ENCODE measurements at places on chromosomes 13 and 19.
A peak's percentile ranks its signal among the peaks of the same experiment; 100 is the strongest.

- DNase-seq: peak; percentile 82
These were observed 16.3 kb downstream of the CILP2 start for GRCh38 chr19:19554074-19555023.

DNA sequence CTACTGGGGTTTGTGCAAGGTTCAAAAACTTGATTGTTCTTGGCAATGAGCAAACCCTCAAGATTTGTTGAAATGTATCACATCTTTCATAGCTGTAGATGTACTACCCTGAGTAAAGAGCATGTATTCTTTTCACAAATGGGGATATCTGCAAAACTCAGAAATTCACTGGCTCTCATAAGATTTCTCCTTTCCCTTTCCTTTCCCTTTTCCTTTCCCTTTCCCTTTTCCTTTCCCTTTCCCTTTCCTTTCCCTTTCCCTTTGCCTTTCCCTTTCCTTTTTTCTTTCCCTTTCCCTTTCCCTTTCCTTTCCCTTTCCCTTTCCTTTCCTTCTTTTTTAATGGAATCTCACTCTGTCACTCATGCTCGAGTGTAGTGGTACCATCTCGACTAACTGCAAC, 69.1 kb downstream of the FNDC3A start:
- DNase-seq: no peak

GRCh38 chr19:31908080-31908479, 437.3 kb upstream of the ZNF507 start:
- no peak for DNase-seq

DNA sequence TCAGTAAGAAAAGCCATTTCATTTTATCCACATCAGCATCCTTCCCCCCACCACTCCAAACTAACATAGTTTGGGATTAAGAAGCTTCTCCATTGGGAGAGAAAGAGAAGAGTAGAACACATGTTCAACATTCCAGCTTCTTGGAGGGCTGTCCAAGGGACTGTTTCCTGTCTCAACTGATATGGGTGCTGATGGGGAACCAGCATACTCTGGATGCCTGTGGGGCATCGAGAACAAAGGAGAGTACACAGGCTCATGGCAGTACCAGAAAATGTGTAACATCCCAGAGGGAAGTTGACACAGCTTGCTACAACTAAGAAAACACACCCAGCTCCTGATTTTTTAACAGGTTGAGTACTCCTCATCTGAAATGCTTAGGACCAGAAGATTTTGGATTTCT, 24.7 kb downstream of the SUCLA2 start:
- DNase-seq: no peak

- DNase-seq: no peak
These were observed 96.7 kb downstream of the RNASEH2B start for GRCh38 chr13:51006067-51006845.

DNA sequence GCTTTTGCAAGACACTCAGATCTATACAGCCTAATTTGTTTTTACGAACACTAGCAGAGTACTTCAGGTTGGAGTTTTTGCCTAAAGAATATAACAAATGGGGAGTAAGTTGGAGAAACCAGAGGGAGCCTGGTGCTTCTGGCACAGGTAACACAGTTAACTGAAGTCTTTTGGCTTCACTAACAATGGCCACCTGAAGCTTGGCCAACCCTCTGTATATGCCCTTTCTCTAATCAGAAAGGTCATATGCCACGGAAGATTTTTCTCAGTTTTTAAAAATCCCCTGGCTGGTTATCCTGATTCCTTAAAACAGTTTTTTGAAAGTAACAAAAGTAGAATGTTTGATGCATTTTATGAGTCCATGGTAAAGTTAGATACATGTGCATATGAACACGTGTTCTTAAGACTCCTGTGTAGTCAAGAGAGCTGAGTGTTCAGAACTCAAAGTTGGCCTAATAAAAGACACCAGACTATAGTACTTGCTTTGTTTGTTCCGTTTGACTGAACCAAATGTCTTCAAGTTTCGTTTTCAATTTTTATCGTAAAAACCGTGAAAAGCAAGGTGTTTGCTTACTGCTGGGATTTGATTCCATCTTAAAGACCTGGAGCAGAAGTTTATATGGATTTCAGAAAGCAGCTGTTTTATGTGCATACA, 137.5 kb downstream of the KCNRG start:
- no peak for DNase-seq

DNA sequence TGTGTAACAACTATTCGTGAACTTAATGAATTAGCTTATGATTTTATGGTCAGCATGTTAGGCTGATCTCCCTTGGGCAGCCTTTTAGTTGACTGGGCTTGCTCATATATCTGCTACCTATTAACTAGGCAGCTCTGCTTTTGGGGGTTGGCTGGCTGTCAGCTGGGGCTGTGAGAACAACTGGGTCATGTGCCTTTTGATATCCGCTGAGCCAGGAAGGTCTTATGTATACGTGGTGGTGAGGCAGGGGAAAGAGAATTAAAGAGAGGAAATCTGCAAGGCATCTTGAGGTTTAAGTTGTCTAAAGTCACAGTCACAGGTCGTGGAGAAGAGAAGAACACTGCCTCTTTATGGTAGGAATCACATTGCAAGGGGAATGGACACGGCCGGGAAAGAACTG, 206.9 kb downstream of the LMO7 start:
- DNase-seq: no peak

- no peak for DNase-seq
These were observed 26.5 kb upstream of the FOXO1 start for GRCh38 chr13:40692946-40693345.

- DNase-seq: peak; percentile 28
These were observed 20.9 kb downstream of the CARM1 start for GRCh38 chr19:10892256-10892655.

DNA sequence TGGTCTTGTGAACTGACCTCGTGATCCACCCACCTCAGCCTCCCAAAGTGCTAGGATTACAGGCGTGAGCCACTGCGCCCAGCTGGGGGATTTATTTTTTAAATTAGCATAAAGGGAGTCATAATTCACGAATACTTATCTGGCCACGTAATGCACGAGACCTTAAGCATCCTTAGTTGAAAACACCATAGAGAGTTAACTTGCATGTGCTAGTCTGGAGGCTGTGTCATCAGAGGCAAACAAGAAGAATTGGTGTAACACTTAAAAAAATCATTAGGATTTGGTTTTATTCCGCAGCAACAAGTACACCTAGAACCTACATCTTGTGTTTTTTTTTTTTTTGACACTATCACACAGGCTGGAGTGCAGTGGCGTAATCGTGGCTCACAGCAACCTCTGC, 19.1 kb downstream of the KLF5 start:
- no peak for DNase-seq

- DNase-seq: peak; percentile 91
These were observed 2.6 kb downstream of the SULT2B1 start for GRCh38 chr19:48554385-48555091.
